Naive thymus-derived CD4-positive, alpha-beta T cell (primary cell): ENCODE measurements at places on chromosomes 3 and 15. TPM values are rescaled to one million over a fixed set of nuclear protein-coding genes. Genes with fewer than 3 reads are reported as not detected.

DNA sequence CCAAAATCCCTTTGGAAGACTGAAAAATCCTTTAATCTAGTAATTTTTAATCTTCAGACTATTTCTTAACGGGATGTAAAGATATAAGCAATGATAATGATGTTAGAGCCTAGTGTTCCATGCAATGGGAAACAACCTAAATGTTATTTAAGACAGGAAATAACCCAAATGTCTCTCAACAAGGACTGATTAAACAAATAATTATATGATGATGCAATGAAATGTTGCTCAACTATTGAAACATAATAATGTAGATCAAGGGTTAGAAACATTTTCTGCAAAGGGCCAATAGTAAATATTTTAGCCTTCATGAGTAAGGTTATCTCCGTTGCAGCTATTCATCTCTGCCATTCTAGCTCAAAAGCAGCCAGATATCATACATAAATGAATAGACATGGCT lies 275.4 kb downstream of the NEK10 start:
- H3K27ac ChIP-seq: no peak overlapping the region
- DNase-seq: no peak
- H3K27me3 ChIP-seq: no peaks in the 10 kb centered on the region

DNA sequence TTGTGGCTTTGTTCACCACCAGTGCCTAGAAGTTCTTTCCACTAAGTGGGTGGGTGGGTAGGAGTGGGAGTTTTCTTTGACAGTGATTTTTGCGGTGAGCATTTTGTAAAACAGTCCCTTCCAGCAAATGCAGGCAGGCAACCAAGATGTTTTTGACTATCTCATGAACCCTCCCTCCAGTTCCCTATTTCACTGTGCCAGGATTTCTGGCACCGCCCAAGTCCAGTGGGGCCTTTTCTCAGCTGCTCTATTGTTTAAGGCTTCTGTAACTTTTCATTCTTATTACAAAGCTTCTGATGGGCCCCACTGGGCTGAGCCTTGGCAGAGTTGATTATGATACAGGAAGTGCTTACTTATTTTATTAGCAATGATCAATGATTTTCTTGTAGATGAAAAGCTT lies 236.0 kb downstream of the EDEM1 start:
- no peak overlapping the region for H3K27ac ChIP-seq
- no peaks in the 10 kb centered on the region for H3K36me3 ChIP-seq
- no peak for DNase-seq
- no peak overlapping the region for H3K4me3 ChIP-seq
- H3K4me1 ChIP-seq: no peaks in the 10 kb centered on the region

The C3orf85 gene
- not detected for total RNA-seq

GRCh38 chr3:27134171-27134796 lies 234.9 kb downstream of the NEK10 start:
- H3K27me3 ChIP-seq: no peaks in the 10 kb centered on the region
- H3K27ac ChIP-seq: no peak overlapping the region
- no peak overlapping the region for H3K4me3 ChIP-seq
- no peaks in the 10 kb centered on the region for H3K4me1 ChIP-seq
- no peaks in the 10 kb centered on the region for H3K36me3 ChIP-seq

DNA sequence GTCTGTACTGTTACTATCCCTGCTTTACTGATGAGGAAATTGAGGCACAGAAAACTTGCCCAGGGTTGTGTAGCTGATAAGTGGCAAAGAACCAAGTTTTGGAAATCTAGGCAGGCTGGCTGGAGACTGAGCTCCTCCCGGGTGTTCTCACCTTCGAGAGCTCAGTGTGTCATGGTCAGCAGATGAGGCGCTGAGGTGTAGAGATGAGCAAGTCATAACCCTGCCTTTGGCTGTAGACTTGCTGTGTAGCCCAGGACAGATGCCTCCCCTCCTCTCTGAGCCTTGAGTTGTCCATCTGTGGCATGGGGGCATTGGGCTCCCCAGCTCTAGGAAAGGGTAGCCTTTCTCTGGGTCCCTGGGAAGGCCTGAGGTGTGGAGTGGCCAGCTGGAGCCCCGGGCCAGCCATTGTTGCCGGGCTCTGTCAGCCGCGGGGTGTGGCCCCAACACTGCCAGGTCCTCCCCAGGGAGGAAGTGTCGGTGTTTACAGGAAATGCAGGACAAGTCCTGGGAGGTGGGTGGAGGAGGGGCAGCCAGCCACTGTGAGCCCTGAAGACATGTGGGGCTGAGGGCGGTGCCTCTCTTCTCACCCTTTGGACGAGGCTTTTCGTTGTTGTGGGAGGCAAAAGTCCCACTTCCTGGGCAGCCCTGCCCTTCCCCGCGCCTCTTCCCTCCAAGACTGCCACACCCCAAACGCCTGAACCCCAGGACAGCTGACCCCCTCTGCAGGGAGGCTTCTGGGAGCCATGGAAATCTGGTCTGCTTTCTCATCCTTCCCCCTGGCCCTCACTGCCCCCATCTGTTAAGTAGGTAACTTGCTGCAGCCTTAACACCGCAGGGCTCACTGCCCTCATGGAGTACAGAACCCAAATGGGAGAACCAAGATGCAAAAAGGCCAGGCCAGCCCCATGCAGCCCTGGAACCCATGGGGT lies 29.1 kb downstream of the FGD5 start:
- no peaks in the 10 kb centered on the region for H3K36me3 ChIP-seq
- H3K27ac ChIP-seq: no peak overlapping the region
- DNase-seq: no peak
- no peak overlapping the region for H3K4me3 ChIP-seq

DNA sequence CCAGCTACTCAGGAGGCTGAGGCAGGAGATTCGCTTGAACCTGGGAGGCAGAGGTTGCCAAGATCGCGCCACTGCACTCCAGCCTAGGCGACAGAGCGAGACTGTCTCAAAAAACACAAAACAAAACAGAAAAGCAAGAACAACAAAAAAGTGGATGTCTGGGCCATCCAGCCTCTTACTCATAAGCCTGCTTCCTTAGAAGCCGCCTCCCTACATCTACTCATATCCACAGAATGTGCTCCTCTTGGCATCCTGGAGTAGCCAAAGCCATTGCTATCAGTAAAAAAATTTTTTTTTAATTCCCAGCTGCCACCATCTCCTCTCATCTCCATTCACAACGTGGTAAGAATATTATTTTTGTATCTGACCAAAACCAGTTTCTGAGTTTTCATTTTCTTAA lies 10.8 kb downstream of the ZSCAN2 start:
- no peaks in the 10 kb centered on the region for H3K36me3 ChIP-seq
- no peak overlapping the region for H3K4me3 ChIP-seq
- no peaks in the 10 kb centered on the region for H3K27me3 ChIP-seq
- DNase-seq: no peak
- no peaks in the 10 kb centered on the region for H3K4me1 ChIP-seq
- no peak overlapping the region for H3K27ac ChIP-seq

- H3K27me3 ChIP-seq: no peaks in the 10 kb centered on the region
- H3K36me3 ChIP-seq: no peaks in the 10 kb centered on the region
- no peaks in the 10 kb centered on the region for H3K4me1 ChIP-seq
These were observed 324.4 kb upstream of the CFAP20DC start for GRCh38 chr3:59374091-59374817.

GRCh38 chr3:18114894-18115293 lies 310.2 kb downstream of the SATB1 start:
- H3K36me3 ChIP-seq: no peaks in the 10 kb centered on the region
- H3K4me1 ChIP-seq: no peaks in the 10 kb centered on the region
- no peak overlapping the region for H3K27ac ChIP-seq
- no peak for DNase-seq
- H3K27me3 ChIP-seq: no peaks in the 10 kb centered on the region

The GPR149 gene
- not detected for total RNA-seq

- H3K4me1 ChIP-seq: peaks cover 21% of the 10 kb centered on the region
- H3K27me3 ChIP-seq: no peaks in the 10 kb centered on the region
- H3K36me3 ChIP-seq: no peaks in the 10 kb centered on the region
- DNase-seq: no peak
- peak overlapping the region; percentile 91 for H3K27ac ChIP-seq
These were observed 539 bp upstream of the TLNRD1 start for GRCh38 chr15:81000144-81000623.

The ZNF662 gene
- 7.1 TPM for total RNA-seq

DNA sequence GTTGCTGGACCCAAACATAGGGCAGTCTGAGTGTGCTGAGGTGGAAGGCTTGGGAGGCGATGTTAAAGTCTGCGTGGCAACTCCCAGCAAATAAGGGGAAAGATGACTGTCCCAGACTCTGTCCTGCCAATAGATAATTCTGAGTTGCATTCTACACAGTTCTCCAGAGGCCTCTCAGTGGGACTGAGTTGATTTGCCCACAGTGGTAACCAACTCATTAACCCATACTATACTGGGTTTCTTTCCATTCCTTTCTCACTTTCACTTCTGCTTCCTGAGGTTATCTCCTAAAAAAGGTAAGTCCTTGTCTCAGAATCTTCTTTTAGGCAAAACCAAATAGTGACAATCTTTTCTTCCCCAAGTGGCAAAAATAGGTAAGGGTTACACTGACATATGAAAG lies 549.9 kb upstream of the DPPA4 start:
- H3K4me1 ChIP-seq: no peaks in the 10 kb centered on the region
- H3K27ac ChIP-seq: no peak overlapping the region
- no peak for DNase-seq
- no peak overlapping the region for H3K4me3 ChIP-seq

The ADAMTS7 gene
- not detected for total RNA-seq

DNA sequence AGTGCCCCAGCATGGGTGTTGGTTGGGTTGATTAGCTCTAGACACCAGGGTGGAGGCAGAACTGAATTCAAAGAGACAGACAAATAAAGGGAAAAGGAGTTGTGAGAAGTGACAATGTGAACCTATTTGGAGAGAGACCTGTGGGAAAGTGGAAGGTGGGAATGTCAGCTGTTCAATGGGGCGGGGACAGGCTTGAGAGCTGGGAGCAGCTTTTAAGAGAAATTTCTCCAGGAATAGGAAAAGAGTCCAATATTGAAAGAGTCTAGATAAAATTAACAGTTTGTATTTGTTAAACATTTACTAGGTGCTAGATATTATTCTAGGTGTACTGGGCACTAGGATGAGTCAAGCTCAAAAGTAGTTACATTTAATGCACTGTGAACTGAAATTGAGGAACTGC lies 225.3 kb downstream of the GAP43 start:
- H3K4me3 ChIP-seq: no peak overlapping the region
- H3K27me3 ChIP-seq: no peaks in the 10 kb centered on the region
- no peak overlapping the region for H3K27ac ChIP-seq

DNA sequence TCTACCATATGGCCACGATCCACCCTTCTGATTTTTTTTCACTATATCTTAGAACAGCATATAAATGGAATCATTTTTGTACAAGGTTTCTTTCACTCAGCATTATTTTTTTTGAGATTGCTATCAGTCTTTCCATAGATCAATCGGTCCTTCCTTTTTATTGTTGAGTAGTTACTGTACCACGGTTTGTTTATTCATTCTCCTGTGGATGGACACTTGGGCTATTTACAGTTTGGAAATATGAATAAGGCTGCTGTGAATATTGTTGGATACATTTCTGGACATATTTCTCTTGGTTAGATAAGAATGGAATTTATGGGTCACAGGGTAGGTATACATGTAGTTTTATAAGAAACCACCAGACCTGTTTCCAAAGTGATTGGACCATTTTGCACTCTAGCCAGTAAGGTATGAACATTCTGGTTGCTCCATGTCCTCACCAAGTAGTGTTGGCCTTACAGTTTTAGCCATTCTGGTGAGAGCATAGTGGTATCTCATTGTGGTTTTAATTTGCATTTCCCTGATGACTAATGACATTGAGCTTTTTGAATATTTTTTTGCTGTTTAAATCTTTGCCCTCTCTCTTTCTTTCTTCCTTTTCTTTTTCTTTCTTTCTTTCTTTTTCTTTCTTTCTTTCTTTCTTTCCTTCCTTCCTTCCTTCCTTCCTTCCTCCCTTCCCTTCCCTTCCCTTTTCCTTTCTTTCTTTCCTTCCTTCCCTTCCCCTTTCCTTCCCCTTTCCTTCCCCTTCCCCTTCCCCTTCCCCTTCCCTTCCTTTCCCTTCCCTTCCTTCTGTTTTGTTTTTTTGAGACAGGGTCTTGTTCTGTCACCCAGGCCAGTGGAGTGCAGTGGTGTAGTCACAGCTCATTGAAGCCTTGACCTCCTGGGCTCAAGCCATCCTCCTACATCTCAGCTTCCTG lies 49.2 kb downstream of the LRRK1 start:
- no peak for DNase-seq
- no peak overlapping the region for H3K27ac ChIP-seq
- H3K4me3 ChIP-seq: no peak overlapping the region
- no peaks in the 10 kb centered on the region for H3K27me3 ChIP-seq
- no peaks in the 10 kb centered on the region for H3K4me1 ChIP-seq
- no peaks in the 10 kb centered on the region for H3K36me3 ChIP-seq

The ARNT2 gene
- not detected for total RNA-seq

The WDR93 gene
- not detected for total RNA-seq

The RARB gene
- not detected for total RNA-seq

The TRH gene
- total RNA-seq: not detected

GRCh38 chr15:47397655-47398054 lies 319.6 kb upstream of the SEMA6D start:
- DNase-seq: no peak
- no peaks in the 10 kb centered on the region for H3K27me3 ChIP-seq
- H3K36me3 ChIP-seq: no peaks in the 10 kb centered on the region
- H3K4me1 ChIP-seq: no peaks in the 10 kb centered on the region

The KNG1 gene
- total RNA-seq: not detected in 2 replicates

The BNC1 gene
- not detected for total RNA-seq

- no peaks in the 10 kb centered on the region for H3K27me3 ChIP-seq
- H3K4me1 ChIP-seq: no peaks in the 10 kb centered on the region
- H3K27ac ChIP-seq: no peak overlapping the region
- H3K4me3 ChIP-seq: no peak overlapping the region
- no peaks in the 10 kb centered on the region for H3K36me3 ChIP-seq
These were observed 208.3 kb upstream of the RBMS3 start for GRCh38 chr3:29072611-29073010.

The FANCD2OS gene
- total RNA-seq: not detected

DNA sequence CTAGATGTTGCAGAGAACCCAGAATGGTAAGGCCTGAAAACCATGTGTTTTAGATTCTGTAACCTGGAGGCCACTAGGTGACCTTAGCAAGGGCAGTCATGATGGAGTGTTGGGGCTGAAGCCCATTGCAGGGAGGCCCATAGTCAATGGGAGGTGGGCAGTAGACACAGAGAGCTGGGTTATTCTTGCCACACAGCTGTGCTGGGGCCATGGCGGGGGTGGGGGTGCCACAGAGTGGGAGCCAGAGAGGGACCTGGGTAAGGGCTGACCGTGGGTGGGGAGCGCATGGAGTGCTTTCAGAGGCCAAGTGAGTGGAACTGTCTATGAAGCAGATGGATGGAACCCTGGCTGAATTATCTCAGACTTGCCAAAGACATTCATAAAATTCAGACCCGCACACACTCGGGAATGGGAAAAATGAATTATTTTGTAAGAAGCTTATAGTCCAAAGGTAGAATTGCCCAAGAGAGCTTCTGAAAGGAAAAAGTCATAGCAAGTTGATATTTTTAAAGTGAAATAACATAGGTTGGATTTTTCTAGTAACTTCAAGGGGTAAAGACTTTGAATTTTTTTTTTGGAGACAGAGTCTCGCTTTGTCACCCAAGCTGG lies 53.9 kb downstream of the SMAD3 start:
- no peak for DNase-seq
- H3K36me3 ChIP-seq: no peaks in the 10 kb centered on the region
- no peak overlapping the region for H3K4me3 ChIP-seq
- peak overlapping the region; percentile 78 for H3K27ac ChIP-seq

The GOLGA8R gene
- 5.3 and 7.3 TPM in 2 replicates for total RNA-seq

GRCh38 chr3:135905058-135905724 lies 60.3 kb upstream of the PPP2R3A start:
- no peaks in the 10 kb centered on the region for H3K4me1 ChIP-seq
- H3K27me3 ChIP-seq: peaks cover 3% of the 10 kb centered on the region
- no peak for DNase-seq
